Activated T-helper 1 cell treated with Interleukin-2 at 50 U/mL for 16 hours (primary cell): ENCODE measurements at places on chromosomes 6 and 20.

- peak; percentile 1 for DNase-seq
Observed at GRCh38 chr6:134873500-134874388, 76.2 kb downstream of the ALDH8A1 start.

GRCh38 chr6:132359886-132360285 lies 41.4 kb downstream of the MOXD1 start:
- DNase-seq = no peak

GRCh38 chr6:13687917-13688351 lies 23.7 kb downstream of the RANBP9 start:
- DNase-seq = no peak

DNA sequence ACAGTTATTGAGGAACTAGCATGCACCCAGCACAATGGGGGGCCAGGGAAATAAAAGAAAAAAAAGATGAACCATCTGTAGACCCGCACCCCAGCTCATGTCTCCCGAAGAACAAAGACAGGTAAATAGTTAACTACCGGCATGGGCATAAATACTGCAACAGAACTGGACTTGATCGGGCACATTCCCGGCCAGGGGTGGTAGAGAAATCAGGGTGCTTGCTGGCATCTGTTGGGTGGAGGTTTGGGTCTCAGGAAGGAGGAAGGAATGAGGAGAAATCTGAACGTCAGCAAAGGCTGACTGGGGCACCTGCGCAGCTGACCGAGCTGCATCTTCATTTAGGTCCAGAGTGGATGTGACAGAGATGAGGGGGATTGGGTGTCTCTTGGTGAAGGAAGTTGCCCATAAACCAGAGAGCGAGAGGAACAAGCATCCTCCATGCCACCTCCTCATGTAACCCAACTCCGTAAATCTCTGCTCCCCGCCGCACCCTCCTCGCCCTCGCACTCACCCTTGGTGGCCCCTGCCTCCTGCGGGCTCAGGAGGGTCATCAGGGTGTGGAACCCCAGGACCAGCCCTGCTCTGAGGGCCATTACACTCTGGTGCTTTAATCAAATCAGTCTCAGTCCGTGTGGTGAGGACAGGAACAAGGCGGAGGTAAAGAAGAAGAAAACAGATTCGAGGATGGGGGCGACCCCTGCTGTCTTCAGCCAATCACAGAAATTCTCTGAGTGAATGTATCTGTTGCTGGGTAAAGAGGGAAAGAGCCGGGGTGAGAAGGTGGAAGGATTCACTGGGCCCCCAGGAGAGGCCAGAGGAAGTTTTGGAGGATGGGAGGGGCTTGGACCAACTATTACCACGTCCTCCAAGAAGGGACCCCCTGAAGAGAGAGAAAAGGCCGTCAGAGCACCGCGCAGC lies at the start of gene HLA-DOA:
Gene HLA-DOA (minus strand): TSS at position 648 of the 918 bp plus-strand sequence.
- DNase-seq = no peak

DNA sequence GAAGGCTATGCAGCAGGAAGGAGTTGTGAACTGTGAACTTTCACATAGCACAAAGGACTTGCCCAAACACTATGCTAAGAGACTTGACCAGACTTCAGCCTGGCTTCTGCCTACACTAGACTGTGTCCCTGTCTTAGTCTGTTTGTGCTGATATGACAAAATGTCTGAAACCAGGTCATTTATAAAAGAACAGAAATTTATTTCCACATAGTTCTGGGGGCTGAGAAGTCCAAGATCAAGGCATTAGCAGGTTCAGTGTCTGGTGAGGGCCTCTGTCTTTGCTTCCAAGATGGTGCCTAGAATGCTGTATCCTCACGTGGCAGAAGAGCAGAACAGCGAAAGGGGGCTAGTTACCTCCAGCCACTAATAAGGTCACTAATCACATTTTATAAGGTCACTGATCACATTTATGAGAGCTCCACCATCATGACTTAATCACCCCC lies 16.0 kb upstream of the MCM3 start:
- no peak for DNase-seq

- DNase-seq = no peak
Observed at GRCh38 chr6:163897669-163898068, 483.2 kb downstream of the QKI start.

GRCh38 chr6:114995526-114995925 lies 652.7 kb upstream of the HS3ST5 start:
- no peak for DNase-seq

- DNase-seq = no peak
Observed at GRCh38 chr6:144811140-144811539, 526.0 kb downstream of the UTRN start.

GRCh38 chr20:54190217-54190616 lies 16.4 kb upstream of the CYP24A1 start:
- DNase-seq = no peak

DNA sequence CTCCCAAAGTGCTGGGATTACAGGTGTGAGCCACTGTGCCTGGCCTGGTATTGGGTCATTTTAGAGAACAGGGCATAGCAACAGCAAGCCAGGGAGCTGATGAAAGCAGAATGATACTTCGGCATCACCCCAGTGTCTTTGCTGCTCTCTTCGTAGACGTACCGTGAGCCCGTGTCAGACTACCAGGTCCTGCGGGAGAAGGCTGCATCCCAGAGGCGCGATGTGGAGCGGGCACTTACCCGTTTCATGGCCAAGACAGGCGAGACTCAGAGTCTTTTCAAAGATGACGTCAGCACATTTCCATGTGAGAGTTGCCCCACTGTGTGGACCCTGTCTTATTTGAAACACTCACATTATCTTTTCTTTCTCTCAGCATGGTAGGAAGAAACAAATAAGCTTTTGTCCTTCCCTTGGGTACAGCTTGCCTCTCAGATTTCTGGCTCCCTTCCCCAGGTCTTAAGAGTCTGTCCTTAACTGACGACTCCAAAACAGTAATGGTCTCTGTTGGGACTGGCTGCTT lies 15.9 kb downstream of the TAF8 start:
- DNase-seq = no peak

- DNase-seq = no peak
Observed at GRCh38 chr6:115899730-115900282, 160.9 kb downstream of the FRK start.

DNA sequence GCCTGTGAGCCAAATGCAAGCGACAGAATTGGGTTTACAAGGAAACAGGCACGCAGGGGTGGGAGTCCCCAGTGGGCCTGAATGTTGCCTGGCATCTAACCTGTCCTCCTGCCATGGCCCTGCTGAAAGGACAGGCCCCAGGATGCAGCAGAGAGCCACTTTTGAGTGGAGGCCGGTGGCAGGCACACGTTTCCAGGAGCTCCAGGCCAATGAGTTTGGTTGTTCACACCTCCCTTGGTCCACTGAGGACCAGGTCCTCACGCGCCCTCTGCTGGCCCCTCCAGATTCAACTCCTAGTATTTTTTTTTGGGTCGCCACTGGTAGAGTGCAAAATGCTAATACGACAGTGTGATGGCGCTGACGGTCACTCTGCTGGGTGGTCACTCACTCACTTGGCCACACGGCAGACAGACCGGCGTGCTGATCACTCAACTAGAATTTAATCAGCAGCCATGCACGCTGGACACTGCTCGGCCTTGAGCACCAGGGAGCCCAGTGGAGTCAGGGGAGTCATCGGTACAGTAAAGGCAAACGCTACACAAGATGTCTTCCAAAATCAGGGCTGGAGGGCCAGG lies 81.7 kb upstream of the NFATC2 start:
- peak; percentile 14 for DNase-seq

- no peak for DNase-seq
Observed at GRCh38 chr20:58744836-58745235, 52.2 kb downstream of the NPEPL1 start.

DNA sequence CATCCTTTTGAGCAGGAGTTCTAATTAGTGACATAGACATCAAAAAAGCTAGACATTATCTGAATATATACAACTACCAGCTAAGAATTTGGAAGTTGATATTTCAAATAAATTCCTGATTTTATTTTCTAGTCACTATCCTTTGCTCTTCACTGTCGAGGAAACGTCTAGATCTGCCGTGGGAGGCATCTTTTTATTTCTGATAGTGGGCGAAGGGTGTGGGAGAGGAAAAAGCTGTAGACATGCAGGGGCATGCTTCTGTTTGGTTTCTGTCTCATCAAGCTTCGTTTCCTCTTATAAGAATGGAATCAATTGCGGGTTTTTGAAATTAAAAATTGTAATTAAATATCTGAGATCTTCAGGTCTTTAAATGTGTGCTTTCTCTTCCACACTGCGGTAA lies 16.2 kb upstream of the C6orf118 start:
- no peak for DNase-seq

- no peak for DNase-seq
Observed at GRCh38 chr20:41819436-41819835, 201.3 kb upstream of the CHD6 start.

DNA sequence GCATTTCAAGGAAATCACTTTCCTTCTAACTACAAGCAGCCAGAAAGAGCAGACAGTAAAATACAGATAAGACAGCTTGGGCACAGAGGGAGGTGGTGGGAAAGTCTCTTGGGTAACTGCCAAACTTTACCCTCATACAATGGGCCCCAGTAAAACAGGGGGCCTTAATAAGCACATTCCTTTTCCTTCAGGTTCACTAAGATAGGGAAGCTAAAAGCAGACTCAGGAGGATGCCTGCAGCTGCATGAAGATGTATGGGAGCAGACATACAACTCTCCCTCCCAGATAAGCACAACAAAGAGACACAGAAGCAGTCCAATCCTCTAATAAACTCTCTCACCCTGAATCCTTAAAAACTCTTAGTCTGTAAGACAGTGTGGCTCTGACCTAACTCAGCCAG lies 49.0 kb downstream of the SIM1 start:
- DNase-seq = no peak
